Cortex of kidney (tissue), 1 donor: ENCODE measurements at places on chromosomes 16 and 17.

DNA sequence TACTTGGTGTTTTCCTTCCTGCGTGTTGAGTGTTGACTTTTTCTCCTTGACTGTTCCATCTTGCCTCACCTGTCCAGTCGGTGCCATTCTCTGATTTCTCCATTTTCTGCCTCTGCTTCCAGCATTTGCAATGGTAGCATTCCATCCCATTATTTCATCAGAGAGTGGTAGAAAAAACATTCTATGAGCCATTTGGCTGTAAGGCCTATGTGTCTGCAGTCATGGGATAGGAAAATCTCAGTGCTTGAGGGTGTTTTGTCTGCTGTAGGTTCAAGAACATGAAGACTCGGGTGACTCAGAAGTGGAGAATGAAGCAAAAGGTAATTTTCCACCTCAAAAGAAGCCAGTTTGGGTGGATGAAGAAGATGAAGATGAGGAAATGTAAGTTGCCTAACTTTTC is 2.7 kb downstream of the UTP18 start:
- DNase-seq = no peak

DNA sequence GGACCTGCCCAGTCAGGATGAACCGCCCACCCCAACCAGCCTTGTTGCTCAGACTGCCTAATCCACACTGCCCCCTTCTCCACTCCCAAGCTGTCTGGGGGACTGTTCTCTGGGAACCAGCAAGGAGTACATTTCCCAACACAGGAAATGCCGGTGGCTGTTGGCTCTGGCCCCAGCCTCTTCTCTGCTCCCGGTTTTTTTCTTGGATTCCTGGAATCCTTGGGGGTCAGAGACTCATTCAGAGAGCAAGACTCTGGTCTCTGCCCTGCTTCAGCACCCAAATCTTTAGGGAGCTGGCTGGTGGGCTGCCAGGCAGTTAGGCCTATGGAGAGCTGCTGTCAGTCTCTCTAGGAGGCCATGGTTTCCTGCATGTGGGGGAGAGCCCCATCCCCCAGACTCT is 10.8 kb upstream of the MTMR4 start:
- no peak for DNase-seq

GRCh38 chr16:50395763-50396710 is 27.2 kb upstream of the BRD7 start:
- no peak for DNase-seq

GRCh38 chr16:15948532-15949209 is 745 bp upstream of the ABCC1 start:
- no peak for DNase-seq

DNA sequence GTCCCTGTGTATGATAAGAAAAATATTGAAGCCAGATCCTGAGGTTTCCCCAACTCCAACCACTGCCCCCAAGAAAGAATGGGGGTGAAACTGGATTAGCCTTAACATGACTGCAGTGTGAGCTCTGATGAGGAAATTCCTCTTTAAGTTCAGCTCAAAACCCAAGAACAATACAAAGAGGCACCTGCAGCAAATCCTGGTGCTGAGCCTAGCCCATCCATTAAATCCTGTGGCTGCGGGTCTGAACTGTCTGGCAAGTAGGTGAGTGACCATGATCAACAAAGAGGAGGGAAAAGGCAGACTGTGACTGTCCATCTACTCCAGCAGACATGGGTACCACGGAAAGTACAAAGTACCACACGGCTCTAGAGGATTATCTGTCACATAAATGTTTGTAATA is 64.2 kb downstream of the CREBBP start:
- no peak for DNase-seq

DNA sequence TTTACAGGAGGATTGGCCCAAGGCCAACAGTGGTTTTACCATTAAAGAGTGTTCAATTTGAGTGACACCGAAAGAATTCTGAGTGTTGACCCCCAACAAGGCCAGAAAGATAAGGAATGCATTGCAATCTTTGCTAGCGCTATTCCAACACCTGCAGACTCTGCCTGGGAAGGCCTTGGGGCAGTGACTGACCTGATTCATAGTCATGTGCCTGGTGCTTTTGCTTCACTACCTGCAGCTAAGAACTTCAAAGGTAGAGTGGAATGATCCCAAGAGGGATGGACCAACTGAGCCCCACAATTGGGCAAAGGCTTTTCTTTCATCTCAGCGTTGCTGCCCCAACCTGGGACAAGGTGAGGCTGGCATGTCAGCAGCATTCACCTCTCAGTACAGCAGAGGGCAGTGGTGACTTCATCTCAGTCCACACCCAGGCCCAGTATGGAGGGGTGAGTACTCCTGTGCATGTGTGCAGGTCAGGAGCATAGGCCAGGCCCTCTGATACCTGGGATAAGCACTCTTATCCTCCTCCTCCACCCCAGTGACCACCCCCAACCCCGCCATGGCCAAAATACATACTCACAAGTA is 149.6 kb upstream of the GNAO1 start:
- DNase-seq = no peak

DNA sequence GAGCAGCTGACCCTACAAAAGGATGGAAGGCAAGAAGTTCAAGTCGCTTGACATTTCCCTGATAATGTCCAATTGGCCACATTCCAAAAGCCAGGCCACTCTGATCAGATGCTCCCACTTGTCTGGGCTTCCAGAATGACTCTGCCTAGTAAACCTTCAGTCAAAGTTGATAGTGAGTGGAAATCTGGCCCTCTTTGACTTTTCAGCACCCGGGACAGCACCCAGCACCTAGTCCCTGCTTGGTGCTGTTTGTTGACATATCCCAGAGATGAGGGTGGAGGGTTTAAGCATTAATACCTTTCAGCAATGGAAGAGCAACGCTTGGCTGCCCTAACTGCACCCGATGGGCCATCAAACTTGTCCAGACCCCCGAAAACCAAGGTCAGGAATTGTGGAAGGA is 131.3 kb downstream of the AIPL1 start:
- DNase-seq = no peak

DNA sequence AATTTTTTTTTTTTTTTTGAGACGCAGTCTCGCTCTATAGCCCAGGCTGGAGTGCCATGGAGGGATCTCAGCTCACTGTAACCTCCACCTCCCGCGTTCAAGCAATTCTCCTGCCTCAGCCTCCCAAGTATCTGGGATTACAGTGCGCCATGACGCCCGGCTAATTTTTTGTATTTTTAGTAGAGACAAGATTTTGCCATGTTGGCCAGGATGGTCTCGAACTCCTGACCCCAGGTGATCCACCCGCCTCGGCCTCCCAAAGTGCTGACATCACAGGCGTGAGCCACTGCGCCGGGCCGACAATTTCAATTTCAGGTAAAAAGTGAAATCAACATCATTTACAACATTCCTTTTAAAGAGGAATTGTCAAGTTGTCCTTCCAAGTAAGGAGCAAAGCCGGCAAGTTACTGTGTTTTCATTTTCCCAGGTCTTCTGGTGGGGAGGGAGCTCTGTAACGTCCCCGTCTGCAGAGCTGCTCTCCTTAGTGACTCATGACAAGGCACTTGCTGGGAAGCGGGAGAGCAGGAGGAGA is 873 bp downstream of the NPLOC4 start:
- no peak for DNase-seq

DNA sequence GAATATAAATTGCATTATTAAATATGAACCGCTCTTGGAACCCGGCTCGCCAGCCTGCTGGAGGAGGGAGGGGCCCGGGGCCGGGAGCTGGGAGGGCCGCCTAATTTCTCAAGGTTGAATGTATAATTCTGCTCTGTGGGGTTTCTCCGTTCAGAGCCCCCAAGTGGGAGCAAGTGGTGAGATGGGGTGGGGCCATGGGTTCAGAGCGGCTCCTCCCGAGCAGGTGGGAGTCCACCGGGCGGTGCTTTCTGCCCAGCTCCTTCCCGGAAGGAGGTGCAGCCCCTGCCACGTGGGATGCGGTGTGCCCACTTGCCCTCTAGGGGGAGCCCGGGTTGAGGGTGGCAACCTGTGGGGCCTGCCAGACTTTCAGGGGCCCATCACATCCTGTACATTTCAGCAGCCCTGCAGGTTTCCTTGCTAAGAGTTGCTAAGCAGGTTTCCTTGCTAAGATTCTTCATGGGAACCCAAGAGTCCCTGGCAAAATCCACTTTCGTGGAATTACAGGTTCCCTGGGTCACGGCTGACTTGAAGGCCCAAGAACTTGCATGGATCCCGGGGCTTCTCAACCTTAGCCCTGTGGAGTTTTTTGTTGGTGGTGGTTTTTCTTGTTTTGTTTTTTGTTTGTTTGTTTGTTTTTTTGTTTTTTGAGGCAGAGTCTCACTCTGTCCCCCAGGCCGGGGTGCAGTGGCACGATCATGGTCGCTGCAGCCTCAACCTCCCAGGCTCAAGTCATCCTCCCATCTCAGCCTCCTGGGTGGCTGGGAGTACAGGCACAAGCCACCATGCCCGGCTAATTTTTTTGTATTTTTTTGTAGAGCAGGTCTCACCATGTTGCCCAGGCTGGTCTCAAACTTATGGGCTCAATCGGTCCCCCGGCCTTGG is 196.7 kb upstream of the GSE1 start:
- DNase-seq = no peak

GRCh38 chr16:73371584-73372319 is 323.8 kb upstream of the ZFHX3 start:
- no peak for DNase-seq

DNA sequence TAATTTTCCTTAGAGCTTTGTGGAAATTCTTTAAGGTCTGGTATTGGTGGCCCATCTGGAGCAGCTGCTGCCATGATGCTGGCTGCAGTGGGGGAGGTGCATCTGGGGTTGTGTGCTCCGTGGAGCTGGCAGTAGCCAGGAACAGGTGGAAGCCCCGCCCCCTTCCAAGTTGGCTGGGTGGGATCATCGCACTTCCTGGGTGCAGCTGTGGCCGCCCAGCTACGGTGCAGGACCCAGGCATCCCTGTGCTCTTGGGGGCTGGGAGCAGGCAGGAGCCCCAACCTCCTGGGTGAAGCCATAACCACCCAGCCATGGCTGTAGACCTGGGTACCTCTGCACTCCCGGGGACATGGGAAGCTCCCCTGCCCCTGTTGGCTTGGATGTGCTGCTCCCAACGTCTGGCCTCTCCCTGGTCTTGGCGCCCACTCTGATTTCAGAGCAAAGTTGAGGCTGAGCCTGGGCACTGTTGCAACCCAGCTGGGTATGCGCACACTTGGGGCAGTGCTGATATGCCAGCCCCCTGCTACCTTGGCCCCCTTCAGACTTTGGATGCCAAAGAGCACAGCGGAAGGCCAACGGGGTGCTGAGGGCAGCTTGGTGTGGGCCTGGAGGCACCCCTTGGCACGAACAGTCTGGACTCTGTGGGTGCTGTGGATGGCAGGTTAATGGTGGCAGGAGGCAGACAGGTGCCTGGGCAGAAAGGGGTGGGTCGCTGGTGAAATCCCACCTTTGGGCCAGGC is 145.2 kb downstream of the MYO1D start:
- DNase-seq = no peak

GRCh38 chr17:19876529-19877161 is 8.9 kb upstream of the ULK2 start:
- DNase-seq = no peak

DNA sequence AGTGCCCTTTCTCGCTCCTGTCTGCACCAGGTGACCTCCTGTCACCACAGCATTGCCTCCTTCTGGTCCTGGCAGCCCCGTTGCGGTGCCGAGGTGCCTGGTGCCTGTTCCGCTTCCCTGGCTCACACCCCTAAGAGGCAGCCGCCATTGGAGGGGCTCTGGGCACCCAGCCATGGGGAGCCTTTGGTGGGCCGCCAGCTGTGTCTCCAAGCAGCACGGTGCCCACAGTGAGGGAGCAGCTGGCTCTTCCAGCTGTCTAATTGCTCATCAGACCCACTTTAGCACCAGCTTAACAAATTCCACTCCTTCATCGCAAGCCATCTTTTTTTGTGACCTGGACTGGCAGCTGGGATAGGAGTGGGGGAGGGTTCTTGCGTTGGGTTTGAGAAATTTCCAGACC is 276.1 kb downstream of the SNX29 start:
- no peak for DNase-seq

GRCh38 chr16:27109666-27110523 is 43.2 kb downstream of the C16orf82 start:
- no peak for DNase-seq

DNA sequence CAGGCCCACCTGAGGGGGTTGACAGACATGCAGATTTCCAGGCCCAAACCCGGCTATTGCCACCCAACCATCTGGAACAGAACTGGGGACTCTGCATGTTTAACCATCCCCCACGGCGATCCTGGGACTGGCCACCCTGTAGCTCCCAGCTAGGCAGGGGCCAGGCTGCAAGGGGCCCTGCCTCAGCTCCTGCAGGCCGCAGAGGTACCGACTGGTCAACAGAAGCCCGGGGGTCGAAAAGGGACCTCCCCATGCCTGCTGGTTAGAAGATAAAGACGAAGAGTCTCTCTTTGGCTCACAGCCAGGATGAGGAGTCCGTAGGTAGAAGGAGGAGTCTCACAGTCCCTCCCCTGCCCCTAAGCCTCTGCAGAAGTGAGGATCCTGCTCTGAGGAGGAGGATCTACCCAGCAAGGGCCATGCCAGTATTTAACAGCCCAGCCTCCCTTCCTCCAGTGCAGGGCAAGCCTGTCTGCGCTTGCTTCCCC is 223.4 kb upstream of the TNRC6C start:
- no peak for DNase-seq

DNA sequence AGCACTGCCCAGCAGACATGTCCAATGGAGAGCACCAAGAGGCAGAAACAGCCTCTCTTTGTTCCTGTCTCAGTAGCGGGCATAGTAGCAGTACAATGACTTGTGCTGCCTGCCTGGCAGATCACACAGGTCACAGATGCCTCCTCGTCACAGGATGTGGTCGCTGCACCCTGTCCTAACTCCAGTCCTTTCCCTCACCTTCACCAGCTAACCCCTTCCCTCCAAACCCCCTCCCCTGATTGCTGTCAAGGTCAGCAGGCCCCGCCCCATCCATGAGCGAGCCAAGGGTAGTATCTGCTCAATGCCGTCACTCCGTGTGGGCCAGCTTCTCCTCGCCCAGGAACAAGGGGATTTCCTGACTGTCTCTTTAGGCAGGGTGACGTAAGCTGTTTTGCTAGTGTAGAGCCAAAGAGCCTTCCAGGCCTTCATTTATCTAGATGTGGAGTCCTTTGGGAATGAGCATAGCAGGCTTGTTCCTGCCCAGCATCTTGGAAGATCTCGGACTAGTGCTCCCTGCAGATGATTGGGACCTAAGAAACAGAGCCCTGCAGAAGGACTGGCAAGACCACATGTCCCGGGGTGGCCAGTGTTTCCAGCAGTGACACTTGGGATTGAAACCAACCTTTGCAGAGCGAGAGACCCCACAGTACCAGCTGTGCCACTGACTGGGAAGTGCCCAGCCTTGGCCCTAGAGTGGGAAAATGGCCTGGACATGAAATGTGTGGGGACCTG is 75.9 kb upstream of the TNRC6C start:
- no peak for DNase-seq

GRCh38 chr16:9262941-9263715 is 171.7 kb downstream of the HAPSTR1 start:
- no peak for DNase-seq

GRCh38 chr17:50188921-50189549 is 12.4 kb downstream of the COL1A1 start:
- DNase-seq = no peak
